ENCODE measurements at places on chromosomes 5 and 9. TPM values are rescaled to one million over a fixed set of nuclear protein-coding genes. Genes with fewer than 3 reads are reported as not detected.
A peak's percentile ranks its signal among the peaks of the same experiment; 100 is the strongest.

GRCh38 chr5:143985832-143986515 is 174.0 kb downstream of the HMHB1 start:
- no peak for DNase-seq

- no peak for DNase-seq
These were observed 61.9 kb upstream of the ORM1 start for GRCh38 chr9:114261026-114261425.

DNA sequence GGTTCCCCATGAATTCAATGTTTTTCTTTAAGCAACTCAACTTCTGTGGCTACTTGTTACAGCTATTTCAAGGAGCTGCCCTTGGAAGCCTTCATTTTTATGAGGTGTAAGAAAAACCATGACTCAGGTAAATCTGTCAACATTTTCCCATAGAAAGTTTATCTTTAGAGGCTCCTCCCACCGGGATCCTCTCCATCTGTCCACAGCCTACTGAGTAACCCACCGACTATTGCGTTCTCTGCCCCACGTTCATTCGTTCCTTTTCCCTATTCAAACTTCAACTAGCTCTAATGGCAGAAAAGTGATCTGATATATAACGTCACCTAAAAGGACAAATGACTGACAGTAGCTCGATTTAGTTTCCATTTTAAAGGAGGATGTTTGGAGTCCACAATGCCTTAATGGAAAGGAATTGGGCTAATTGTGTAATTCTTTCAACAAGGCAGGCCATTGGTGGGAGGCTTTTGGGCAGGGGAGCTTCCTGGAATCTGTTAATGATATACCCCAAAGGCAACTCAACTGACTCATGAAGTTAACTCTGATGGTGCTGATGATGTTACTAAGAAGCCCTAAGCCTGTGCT is 29.3 kb upstream of the NR3C1 start:
- DNase-seq, result peak; percentile 46

DNA sequence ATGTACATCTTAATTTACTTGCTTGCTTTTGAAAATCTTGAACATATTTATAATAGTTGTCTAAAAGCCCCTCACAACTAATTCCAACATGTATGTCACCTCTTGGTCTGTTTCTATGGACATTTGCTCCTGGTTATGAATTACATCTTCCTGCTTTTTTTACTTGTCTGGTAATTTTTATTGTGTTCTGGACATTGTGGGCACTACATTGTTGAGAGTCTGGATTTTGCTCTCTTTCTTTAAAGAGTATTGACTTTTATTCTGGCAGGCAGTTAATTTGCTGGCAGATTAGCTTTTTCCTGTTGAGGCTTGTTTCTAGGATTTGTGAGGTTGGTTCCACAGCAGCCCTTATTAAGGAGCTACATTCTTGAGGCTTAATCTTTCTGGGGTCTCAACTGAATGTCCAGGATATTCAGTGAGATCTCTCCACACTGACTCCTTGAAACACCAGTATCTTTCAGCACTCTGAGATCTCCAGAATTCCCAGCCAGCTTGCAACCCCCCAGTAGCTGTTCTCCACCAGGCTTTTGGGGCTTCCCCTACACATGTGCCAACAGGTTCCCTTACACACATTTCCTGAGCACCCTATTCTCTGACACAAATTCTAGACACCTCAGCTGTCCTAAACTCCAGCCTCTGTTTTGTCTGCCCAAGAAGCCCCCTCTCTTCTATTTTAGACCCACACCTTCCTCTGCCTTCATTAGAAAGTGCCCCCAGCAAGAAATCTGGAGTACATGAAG is 27.4 kb downstream of the KIAA1191 start:
- no peak for DNase-seq

DNA sequence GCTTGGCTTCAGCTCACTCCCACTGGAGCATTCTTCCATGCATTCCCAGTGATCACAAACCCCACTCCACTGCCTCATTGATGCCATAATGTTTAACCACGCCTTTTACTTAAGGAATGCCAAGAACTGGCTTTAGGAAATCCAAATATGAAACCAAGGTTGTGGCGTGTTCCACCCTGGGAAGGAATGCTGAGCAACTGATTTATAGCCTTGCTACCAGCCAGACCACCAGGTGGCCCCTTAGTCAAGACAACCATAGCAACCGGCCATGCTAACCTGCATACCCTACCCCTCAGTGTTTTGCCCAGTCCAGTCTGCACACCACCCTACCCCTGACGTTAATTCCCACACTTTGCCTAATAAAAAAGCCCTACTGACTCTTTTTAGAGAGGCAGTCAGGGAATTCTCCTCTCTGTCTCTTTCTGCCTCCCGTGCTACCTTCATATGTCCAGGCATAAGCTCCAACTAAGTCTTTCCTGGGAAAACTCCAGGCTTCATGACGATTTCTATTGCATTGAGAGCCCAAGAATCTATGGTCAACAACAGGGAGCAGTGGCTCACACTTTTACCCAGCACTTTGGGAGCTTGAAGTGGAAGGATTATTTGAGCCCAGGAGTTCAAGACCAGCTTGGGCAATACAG is 27.0 kb upstream of the PRRC2B start:
- DNase-seq, result no peak

The ZSWIM6 gene
- 8.2 TPM for total RNA-seq

GRCh38 chr9:113026200-113026599 is 14.2 kb upstream of the ZNF883 start:
- no peak for DNase-seq

The PFN3 gene
- total RNA-seq, result not detected

- no peak for DNase-seq
These were observed 946 bp downstream of the ADCY2 start for GRCh38 chr5:7396713-7397454.

- no peak for DNase-seq
These were observed 133.0 kb downstream of the ZSWIM6 start for GRCh38 chr5:61465066-61465465.

GRCh38 chr9:133130685-133131244 is 9.7 kb upstream of the RALGDS start:
- DNase-seq, result no peak

Data from epithelial cell of proximal tubule (primary cell).